Esophagus muscularis mucosa (tissue), 4 donors: ENCODE measurements at places on chromosomes 13 and 19. TPM values are rescaled to one million over a fixed set of nuclear protein-coding genes. Genes with fewer than 3 reads are reported as not detected.

PDE4C gene
- 1.2 TPM for total RNA-seq

ZNF345 gene
- 4.1 TPM for total RNA-seq

BRME1 gene
- 0.66 TPM for total RNA-seq

NLRP7 gene
- total RNA-seq, result not detected

ZNF541 gene
- not detected for total RNA-seq

MEDAG gene
- 126 TPM for total RNA-seq

FFAR2 gene
- total RNA-seq, result not detected

SPRED3 gene
- total RNA-seq, result 0.66 TPM

CYP4F11 gene
- total RNA-seq, result not detected

ZNF723 gene
- not detected for total RNA-seq

CCDC70 gene
- total RNA-seq, result not detected
